ENCODE measurements at places on chromosomes 11 and 22.

- no peak for DNase-seq
These were observed 32.2 kb downstream of the RPL3 start for GRCh38 chr22:39287076-39287725.

DNA sequence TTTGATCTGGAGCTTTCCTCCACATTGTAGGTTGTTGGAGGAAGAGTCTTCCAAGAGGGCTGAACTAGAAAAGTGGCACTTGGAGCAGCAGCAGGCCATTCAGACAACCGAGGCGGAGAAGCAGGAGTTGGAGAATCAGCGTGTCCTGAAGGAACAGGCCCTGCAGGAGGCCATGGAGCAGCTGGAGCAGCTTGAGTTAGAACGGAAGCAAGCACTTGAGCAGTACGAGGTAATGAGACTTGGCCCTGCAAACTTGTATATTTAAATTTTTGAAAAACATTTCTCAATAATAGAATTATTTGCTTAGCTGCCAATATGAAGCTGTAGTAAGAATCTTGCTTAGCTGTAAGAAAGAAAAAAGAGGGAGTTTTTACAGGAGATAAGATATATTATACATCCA lies 84.0 kb downstream of the SWAP70 start:
- DNase-seq: no peak

DNA sequence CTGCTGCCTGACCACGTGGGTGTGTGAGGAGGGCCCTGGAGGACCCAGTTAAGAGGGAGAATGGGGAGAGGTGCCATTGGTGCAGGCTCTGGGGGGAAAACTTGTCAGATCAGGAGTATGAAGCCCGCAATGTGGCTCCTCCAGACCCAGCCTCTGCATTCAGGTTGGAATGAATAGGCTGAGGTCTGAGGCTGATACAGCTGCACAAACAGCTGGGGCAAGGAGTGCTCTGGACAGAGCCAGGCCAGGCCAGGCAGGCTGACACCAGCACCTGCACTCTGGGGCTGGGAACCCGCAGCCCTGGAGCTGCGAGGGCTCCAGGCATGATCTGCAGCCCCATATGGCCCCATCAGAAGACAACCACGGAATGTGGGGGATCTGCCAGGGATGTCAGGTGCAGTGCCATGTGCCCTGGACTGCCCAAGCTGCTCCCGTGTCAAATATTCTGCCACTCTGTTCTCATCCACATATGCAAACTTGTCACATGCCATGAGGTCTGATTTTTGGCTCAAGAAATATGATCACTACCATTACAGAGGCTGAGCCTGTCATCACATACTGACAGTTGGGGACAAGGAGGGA lies 27.2 kb upstream of the KCNJ11 start:
- no peak for DNase-seq

DNA sequence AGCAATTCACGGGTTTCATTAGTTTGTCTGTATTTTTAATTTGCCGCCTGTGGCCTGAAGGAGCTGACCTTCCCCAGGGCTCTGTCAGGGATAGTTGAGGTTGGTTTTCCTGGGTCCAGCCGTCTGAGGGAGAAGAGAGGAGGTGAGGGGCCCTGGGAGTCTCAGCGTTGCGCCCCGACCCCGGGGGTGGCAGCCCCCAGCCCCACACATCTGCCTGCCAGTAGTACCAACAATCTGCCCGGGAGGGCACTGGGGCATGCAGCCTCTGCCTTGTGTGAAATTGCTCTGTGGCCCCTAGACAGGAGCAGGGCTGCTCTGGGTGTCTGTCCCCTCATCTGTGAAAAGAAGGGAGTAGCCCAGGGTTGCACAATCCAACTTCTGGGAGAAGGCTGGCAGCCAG lies 6.6 kb downstream of the B3GAT1 start:
- DNase-seq: no peak

DNA sequence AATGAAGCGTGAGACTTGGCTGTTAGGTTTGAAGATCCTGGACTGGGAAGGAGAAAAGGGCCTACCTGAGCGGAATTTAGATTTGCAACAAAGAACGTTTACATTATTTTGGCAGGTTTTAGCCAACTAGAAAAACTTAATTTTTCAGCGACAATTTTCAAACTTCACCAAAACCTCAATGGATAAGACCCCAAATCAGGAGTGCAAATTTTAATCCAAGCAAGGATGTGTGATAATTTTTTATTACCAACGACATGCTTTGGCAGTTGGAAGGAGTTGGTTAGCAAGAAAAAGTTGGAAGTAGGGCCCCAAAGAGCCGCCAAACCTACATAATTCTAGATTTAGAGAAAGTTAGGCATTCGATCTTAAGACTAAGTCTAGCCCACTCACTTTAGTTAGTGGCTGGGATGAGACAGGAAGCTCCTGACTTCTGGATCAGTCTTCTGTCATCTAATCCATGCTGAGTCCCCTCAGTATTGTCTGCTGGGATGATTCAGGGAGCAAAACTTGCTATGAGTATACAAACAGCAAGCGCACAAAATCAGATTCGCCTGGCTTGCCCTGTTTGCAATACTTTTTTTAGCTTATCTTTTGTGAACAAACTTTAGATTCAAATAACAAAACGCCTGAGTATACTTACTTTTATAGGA lies 787 bp upstream of the RDX start:
- DNase-seq: peak; percentile 51

DNA sequence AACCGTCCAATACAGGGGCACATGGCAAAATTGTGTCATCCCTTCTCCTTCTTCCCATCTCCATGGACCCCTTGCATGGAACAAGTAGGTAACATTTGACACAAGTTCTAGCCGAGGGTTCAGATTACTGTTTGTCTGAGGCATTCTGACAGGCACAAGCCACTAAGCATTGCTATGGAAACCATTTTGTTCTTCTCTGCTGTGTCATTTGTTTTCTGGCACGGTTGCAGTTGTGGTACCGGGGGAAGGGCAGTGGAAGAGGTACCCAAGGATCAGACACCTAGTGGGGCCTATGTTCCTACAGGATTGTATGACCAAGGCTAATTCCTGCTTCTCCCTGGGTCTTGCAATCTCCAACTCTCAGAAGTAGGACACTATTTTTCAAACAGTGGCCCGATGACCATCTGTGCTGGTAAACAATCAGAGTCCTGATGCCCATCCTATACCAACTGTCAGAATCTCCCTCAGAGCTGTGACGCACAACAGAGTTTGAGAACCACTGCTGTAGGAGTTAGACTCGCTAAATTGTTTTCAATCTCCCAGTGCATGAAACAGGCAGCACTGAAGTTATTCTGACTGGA lies 69.3 kb downstream of the KCNC1 start:
- no peak for DNase-seq
